ENCODE measurements at places on chromosomes 12 and 14.

DNA sequence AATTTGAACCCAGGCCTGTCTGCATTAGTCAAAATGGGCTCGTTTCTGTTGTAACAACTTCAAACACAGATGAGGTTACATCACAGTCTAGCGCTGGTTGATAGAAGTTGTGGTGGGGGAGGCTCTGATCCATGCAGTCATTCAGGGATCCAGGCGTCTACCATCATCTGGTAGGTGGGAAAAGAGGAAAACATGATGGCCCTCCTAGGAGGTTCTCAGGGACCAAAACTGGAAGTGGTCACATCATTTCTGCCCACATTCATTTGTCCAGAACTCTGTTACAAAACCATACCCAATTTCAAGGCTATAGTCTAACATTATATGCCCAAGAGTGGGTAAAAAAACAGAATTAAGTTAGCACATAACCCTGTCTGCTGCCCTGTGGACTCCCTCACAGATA is 135.1 kb downstream of the PHETA1 start:
- no peak for DNase-seq

- DNase-seq, result peak; percentile 70
Measured at GRCh38 chr12:52020539-52021336, 14.0 kb downstream of the TAMALIN start.

GRCh38 chr12:69284131-69284530 is 44.8 kb downstream of the CPSF6 start:
- peak; percentile 84 for DNase-seq

DNA sequence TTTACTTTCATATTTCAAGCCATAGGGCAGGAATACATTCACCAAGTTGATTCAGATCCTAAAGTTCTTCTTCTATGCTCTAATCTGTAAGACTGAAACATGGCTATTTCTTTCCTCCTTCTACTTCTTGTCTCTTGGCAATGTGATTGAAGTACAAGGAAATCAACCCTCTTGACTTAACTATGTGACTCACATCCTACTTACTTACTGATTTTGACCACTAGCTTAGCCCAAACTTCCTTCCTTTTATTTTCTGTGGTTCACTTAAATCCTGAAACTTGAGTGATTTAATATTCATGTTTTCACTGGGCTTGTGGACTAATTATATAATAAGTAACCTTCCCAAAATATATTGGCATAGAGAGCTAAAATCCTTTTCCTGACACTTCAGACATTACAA is 111.2 kb upstream of the NOVA1 start:
- DNase-seq, result peak; percentile 65

DNA sequence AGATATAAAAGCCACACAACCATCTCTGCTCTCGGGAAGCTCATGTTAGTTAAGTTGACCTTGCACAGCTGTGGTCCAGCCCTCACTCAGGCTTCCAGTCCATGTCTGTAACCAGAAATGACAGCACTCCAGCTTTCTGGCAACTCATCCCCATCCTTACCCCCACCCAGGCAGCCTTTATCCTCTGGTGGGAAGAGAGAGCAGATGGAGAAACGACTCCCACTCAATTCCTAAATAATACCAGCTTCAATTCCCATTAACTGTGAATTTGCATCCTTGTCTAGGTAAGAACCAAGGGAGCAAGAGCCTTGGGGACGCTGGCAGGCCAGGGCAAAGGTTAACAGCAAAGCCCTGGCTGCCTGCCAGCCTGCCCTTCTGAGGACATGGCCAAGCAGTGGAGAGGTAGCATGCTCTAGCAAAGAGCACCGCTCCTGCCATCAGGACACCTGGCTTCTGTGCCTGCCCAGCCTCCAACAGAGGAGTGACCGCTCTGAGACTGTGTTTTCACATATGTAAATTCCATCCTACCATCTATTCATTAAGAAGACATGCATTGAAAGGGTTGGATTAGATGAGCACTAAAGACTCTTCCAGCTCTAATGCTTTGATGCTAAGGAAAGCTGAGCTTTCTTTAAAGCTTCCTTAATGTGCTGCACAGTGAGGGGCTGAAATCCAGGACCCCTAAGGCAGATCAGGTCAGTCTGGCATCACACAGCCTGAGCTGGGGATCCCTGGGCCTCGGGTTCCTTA is 236.1 kb downstream of the GRIN2B start:
- DNase-seq, result no peak

GRCh38 chr12:29744365-29744764 is 39.4 kb downstream of the TMTC1 start:
- peak; percentile 50 for DNase-seq

DNA sequence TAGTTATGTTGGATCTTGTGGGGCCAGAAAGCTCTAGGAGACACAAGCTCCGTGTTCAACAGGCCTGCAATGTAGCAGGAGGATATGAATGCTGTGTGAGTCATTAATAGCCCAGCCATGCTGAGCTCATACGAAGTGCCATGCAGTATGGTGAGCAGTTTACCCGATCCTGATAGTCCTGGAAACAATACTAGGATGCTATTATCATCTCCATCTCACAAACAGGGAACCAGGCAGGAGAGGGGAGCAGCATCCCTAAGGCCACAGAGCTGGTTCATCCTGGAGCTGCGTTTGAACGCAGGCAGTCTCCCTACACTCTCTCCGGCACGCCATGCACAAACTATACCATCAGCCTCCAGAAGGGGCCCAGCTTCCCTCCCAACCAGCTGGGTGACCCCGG is 20.5 kb downstream of the TTC7B start:
- peak; percentile 90 for DNase-seq

GRCh38 chr14:35406506-35407305 is 2.2 kb upstream of the NFKBIA start:
- DNase-seq, result peak; percentile 85

DNA sequence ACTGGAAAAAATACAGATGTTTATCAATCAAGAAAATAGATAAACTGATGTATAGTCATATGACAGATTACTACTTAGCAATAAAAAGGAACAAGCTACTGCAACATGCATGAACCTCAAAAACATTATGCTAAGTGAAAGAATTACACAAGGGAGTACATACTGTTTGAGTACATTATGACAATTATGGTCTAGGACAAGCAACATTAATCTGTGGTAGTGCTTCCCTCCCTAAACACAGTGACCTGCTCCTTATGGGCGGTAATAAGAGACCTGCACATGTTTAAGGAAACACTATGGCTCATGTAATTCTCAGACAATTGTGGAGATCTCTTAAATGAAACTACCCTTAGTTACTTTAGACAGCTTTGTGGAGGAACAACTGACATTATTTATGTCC is 421.2 kb upstream of the FBXO33 start:
- no peak for DNase-seq

DNA sequence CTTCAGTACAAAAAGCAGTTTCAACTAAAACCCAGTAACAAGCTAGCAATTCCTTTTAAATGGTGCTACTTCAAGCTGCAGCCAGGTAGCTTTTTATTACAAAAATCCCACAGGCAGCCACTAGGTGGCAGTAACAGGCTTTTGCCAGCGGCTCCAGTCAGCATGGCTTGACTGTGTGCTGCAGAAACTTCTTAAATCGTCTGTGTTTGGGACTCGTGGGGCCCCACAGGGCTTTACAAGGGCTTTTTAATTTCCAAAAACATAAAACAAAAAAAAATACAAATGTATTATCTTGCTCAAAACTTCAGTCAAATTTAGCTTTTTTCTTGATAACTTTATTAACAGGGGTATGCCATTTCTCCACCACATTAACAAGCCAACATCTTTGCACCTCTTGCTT is 3.6 kb upstream of the CLEC4E start:
- DNase-seq, result peak; percentile 75

DNA sequence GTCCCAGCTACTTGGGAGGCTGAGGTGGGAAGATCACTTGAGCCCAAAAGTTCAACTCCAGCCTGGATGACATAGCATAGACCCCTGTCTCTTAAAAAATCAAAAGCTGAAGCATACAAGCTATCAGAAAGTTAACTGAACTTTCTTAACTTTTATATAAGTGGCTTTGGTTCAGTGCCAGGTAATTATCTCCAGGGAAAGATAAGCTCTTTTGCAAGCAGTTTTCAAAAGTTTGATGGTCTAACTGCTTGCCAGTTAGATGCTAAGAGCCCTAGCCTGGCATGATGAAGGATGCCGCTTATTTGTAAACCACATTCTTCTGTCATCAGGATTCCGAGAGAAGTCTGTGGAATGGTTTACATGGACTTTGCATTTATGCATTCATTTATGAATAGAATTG is 409.1 kb downstream of the AEBP2 start:
- DNase-seq, result no peak

DNA sequence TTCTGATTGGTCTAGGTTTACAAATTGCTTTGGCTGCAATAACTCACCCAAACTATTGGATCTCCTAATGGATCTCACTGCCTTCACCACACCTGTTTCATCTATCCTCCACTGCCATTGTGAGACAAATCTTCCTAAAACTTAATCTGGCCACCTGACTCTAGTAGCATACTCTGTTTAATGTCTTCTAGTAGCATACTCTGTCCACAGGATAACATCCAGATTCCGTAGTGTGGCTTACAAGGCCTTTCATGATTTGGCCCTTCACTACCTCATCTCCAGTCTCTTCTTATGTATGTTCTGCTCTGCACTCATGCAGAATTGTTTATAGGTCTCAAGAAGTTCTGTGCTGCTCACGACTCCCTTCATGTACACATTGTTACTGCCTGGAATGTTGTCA is 10.0 kb downstream of the HSD17B6 start:
- no peak for DNase-seq

GRCh38 chr12:109467978-109468676 is 9.0 kb downstream of the KCTD10 start:
- DNase-seq, result no peak

DNA sequence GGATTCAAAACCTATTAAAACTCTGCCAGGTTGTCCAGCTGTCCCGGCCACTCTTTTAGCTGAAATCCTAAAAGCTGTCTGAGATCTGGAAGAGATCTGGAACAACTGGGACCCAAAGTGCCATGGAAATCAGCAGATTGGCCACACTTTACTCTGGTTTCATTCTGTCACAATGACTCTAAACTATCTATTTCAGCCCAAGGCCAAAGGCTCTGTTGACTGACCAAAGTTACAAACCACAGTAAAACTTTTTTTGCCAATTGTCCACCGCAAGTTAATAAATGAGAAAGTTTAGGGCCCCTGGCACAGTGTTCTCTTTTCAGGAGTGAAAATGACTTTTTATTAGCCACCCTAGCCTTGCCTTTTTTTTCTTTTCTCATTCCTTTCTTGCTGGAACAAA is 113.4 kb upstream of the CPM start:
- DNase-seq, result no peak

DNA sequence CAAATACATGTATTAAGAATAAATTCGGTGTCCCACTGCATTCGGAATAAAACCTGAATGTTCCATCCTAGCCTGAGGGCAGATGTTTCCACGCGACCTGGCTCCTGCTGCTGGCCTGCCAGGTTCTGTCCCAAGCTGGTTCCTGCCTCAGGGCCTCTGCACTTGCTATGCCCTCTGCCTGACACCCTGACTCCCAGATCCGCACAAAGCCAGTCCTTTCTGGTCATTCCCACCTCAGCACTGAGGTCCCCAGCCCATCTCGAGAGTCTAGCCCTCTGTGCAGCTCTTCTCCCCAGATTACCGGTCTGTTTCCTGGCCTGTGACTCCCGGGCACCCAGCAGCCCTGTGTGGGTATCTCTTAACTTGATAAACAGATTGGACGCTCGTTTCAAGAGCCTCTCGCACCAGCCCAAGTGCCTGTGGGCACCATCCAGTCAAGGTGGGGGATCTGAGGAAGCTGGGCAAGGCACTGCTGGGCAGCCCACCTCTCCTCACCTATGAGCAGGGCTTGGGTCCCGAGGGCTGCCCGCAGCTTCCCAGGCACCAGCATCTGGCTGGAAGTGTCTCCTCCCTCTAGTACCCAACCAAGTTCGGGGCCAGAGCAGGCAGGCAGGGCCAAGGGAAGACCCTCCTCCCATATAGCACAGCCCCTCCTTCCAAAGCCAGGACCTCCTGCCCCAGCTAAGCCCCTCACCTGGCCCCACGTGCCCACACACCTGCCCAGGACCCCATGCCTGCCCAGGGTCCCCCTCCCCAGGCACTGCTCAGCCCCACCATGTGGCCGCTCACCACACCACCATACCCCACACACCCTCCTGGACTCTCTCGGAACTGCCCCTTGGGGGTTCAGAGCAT is 132.2 kb downstream of the NCOR2 start:
- no peak for DNase-seq

- no peak for DNase-seq
Measured at GRCh38 chr12:123096182-123096581, 54.7 kb downstream of the PITPNM2 start.

- peak; percentile 76 for DNase-seq
Measured at GRCh38 chr14:49424436-49425331, 161.5 kb downstream of the RPS29 start.

All from cardiac fibroblast (primary cell).